Tibial nerve (tissue), 4 donors: ENCODE measurements at places on chromosomes 13 and 19. TPM values are rescaled to one million over a fixed set of nuclear protein-coding genes. Genes with fewer than 3 reads are reported as not detected.

GRCh38 chr13:26681036-26681435 lies 79.5 kb downstream of the GPR12 start:
- no peak for DNase-seq
- H3K27me3 ChIP-seq: no peaks in the 10 kb centered on the region
- H3K4me1 ChIP-seq: no peaks in the 10 kb centered on the region
- H3K27ac ChIP-seq: no peak overlapping the region

- no peak overlapping the region for H3K27ac ChIP-seq
- peaks cover 12% of the 10 kb centered on the region for H3K4me1 ChIP-seq
- H3K36me3 ChIP-seq: no peaks in the 10 kb centered on the region
- H3K4me3 ChIP-seq: no peak overlapping the region
- DNase-seq: no peak
- H3K27me3 ChIP-seq: no peaks in the 10 kb centered on the region
These were observed 22.2 kb upstream of the LRP3 start for GRCh38 chr19:33171916-33172359.

- H3K4me3 ChIP-seq: no peak overlapping the region
- no peak for DNase-seq
- peaks cover 29% of the 10 kb centered on the region for H3K4me1 ChIP-seq
- no peaks in the 10 kb centered on the region for H3K36me3 ChIP-seq
These were observed 27.1 kb downstream of the FAM124A start for GRCh38 chr13:51249255-51249654.

DNA sequence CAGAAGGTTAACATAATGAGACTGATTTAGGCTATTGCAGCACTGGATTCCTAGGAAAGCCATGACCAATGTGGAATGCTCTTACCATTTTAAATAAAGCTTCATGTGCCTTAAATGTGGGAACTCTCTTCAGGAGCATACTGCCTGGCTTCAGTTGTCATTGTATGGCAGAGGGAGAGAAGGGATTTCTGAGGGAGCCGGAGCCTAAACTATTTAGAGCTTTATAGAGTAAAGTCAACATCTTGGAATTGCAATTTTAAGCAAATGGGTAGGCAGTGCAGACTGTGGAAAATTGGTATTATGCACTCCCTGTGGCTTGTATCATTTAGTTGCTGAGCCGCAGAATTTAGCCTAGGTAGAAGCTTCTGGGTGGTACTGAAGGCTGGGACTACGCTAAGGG lies 2041.4 kb downstream of the PCDH9 start:
- H3K4me3 ChIP-seq: no peak overlapping the region
- no peaks in the 10 kb centered on the region for H3K27me3 ChIP-seq
- DNase-seq: no peak
- no peak overlapping the region for H3K27ac ChIP-seq
- H3K36me3 ChIP-seq: no peaks in the 10 kb centered on the region
- H3K4me1 ChIP-seq: no peaks in the 10 kb centered on the region

DNA sequence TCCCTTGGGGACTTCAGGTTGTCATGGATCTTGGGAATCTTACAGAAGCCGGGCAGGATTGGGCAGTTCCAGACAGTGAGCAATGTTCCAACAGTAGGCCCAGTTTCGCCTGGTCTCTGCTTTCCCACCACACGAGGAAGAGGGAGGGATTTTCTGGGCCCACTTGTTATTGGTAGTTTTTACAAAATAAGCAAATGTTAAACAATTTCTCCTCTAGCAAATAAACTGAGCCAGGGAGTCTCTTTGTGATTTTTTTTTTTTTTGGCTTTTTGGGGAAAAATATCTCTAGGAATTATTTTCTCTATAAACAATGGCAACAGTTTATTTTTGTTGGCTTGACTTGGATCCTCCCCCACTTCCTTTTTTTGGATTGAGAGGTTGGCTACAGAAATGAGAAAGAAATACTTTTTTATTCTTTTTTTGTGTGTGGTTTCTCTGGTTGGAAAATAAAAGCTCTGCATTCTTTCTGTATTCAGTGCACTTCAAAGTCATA lies 89.3 kb downstream of the TM9SF2 start:
- H3K4me3 ChIP-seq: no peak overlapping the region
- H3K27ac ChIP-seq: no peak overlapping the region
- H3K36me3 ChIP-seq: no peaks in the 10 kb centered on the region
- no peaks in the 10 kb centered on the region for H3K4me1 ChIP-seq

GRCh38 chr19:40605216-40605971 lies 4.2 kb downstream of the LTBP4 start:
- H3K4me3 ChIP-seq: peak overlapping the region; percentile 36
- peak overlapping the region; percentile 94 for H3K27ac ChIP-seq
- peak; percentile 61 for DNase-seq
- no peaks in the 10 kb centered on the region for H3K27me3 ChIP-seq
- peaks cover 95% of the 10 kb centered on the region for H3K4me1 ChIP-seq

The RAVER1 gene
- total RNA-seq: 22.2 TPM

The MYO9B gene
- 61.7 TPM for total RNA-seq

The SCEL gene
- not detected for total RNA-seq
